CD4-positive, alpha-beta T cell treated with Interleukin-4 for 1 hour (primary cell): ENCODE measurements at places on chromosomes 16 and 17.
A peak's percentile ranks its signal among the peaks of the same experiment; 100 is the strongest.

- no peak for DNase-seq
Observed at GRCh38 chr16:13108126-13108525, 206.7 kb downstream of the SHISA9 start.

DNA sequence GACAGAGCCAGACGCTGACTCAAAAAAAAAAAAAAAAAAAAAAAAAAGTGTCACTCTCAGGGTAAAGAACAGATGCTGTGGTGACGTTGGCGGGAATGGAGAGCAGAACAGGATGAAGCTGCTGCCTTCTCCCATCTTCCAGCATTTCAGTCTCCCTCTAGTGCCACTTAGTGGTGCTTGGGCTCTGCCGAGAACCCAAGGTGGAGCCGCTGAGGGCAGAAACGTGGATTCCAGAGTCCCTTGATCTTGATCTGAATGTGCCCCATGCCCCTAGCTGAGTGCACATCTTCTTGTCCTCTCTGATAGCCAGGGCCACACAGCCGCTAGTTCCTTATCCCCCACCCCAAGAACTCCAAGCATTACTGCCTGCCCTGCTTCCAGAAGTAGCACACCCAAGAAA, 43.2 kb upstream of the FA2H start:
- DNase-seq, result no peak

GRCh38 chr16:49491771-49492761, 118.5 kb downstream of the C16orf78 start:
- no peak for DNase-seq

DNA sequence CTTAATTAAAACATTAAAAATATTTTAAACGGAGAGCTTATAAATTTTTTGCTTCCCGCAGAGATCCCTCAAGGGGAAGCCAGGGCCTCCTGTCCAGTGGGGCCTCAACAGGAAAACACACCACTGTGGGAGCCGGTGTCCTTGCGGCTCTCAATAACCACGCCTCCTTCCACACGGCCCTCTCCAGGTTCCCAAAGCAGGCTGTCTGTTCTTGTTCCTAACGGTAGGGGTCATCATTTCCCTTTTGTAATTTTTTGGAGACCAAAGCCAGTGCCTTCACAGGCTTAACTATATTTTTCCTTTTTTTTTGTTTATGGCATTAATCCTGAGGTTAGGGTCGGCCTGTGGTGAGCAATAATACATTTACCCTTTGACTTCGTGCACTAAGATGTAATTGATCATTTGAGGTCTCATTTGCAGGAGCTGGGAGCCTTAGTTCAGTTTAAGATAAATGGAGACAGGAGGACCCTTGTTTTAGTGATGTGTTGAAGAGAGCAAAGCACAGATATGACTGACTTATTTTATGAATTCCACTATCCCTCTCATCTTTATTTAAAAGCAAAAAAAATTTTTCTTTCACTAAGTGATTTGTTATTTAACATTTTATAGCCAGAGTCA, 77.5 kb upstream of the N4BP1 start:
- no peak for DNase-seq

DNA sequence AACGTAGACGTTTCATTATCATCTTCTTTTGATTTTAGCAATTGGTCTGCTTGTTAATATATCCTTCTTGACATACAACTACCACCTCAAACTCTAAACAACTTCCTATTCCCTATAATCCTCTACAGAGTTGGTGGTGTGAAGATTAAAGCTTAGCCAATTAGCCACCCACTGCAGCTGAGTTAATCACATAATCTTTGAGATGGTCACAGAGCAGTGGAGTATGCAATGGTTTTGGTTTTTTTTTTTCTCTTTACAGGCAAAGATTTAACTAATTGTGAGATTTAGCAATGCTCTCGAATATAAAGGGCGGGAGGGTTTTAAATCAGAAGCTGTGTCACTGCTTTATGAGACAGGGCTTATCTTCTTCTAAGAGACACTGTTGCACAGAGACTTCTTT, 37.0 kb downstream of the STX8 start:
- no peak for DNase-seq

DNA sequence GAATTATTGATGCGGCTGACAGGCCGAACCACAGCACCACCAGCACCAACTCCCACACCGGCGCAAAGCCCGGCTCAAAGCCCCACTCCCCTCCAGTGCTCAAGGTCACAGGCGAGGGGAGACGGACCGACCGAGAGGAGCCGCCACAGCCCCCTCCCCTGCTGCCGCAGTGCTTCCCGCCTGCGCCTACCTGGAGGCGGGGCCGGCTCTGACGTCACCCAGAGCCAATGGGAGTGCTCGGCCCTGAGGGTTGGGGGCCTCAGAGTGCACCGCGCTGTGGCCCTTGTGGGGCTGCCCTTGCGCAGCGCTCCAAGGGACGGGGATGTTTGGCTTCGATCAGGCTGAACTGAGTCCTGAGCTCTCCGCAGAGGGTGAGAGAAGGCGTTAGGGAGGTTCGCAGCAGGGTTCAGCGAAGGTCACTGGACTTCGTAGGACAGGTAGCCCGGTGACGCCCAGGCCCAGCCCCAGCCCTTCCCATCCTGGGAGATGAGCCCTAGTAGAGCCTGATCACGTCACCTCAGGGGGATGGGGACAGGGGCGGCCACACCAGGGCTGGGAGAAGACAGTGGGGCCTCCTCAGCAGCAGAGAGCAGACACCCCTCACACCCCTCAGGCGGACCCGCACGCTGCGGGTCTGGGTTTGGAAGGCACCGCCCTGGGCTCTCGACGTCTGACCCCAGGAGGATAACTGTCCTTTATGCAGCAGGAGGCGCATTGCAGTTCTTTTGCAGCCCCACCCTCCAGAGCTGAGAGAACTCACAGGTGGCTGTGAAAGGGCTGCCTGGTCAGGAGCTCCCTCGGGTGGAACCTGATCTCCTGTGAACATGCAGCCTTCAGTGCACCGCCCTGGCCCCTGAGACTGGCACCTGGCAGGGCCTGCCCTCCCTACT, 1.5 kb downstream of the NDRG4 start:
- DNase-seq, result peak; percentile 40
